ENCODE measurements at places on chromosomes 12 and 14.
A peak's percentile ranks its signal among the peaks of the same experiment; 100 is the strongest.

DNA sequence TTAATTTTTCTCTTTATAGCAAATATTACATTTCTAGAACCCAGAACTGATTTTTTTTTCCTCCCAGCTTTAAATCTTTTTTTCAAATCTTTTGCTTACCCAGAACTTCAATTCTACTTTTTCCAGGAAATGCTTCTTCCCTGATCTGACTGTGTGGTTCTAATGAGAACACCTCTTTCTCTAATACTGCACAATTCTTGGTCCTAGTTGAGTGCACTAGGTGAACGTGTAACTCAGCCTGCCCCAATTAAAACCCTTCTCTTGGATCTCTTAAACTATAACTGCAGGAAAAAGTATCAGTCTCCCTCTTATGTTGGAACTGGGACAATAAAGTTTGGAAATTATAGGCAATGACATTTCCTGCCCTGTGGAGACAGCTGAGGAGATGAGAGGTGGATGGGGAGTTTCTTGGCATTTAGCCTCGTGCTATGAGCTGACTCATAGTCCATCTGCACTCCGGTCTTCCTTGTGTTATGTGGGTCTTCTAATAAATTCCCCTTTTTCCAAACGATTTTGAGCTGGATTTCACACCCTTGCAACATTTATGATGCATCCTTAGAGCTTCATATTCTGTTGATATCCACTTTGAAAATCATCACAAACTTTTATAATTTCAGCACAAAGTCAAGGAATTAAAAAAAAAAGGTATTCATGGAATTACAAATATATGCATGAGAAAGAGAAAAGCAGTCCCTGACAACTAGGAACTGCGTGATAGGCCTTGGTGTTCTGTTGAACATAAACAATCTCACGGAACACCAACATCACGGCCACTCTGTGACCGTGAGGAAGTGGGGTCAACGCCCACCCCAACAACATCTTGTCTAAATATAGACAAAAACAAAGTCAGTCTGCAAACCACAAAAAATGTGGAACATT lies 52.4 kb downstream of the BRMS1L start:
- no peak for DNase-seq

GRCh38 chr14:58777541-58777979 lies 139.8 kb downstream of the DACT1 start:
- DNase-seq, result no peak

- no peak for DNase-seq
Observed at GRCh38 chr14:102728501-102728900, 48.7 kb upstream of the TRAF3 start.

GRCh38 chr14:23146351-23146910 lies 27.4 kb upstream of the CEBPE start:
- DNase-seq, result no peak

DNA sequence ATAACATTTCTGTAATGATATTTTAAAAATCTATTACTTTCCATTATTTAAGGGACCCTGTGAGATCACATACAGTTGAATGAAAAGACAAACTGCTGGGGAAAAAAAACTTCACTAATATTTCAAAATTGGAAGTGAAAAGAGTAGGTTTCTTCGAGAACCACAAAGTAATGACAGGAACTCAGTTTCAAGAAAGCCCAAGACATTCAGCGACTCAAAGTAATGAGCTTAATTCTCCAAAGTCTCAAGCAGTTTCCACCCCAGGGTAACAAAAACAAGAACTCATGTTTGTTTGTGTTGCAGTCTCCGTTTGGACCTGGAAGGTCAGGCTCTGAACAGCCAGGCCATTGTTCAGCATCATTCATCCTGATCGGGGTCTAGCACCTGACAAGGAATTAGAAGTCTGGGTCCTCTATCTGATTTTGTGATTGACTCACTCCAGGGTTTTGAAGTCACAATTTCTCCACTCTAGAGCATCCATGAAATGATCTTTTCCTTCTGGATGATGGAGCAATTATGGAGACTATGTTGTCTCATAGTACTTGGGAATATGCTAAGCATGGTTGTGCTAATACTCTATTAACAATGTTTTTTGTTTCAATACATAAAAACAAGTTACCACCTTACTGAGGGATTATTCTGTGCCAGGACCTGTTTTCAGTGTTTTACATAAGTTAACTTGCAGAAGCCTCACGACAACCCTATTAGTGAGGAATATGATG lies 126.9 kb downstream of the SLC25A21 start:
- no peak for DNase-seq

DNA sequence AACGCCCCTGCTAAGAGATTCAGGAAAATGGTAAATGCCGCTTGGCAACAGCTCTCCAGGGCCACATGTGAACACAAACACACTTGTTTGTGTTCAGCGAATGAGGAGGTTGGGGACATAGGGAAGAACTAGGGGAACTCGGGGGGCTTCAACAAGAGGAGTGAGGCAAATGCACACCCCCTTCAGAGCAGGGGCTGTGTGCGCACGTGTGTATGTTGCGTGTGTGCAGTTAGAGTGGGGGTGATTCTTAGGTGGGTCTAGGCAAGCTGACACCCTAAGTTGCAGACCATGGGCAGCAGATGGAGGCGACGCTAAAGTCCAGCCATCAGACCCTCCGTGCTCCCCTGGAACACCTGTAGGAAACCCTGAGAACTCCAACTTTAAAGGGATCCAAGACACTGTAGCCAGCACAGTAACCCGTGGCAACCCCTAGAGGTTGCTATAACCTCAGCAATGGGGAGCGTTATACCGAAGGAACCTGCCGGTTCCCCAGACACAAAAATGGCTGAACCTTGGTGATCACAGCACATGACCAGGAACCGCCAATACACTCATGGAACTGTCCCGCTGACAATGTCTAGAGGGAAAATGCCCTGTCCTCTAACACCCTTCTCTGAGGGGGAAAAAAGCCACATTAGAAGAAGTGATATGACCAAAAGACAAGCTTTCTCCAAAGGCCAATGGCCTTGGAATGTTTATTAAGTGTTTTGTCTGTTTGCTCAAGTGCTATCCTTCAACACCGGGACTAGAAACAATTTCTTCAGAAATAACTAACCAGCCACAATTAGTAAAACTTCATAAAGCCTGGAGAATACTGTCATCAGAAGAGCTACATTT lies 86.5 kb upstream of the CEP83 start:
- DNase-seq, result no peak

DNA sequence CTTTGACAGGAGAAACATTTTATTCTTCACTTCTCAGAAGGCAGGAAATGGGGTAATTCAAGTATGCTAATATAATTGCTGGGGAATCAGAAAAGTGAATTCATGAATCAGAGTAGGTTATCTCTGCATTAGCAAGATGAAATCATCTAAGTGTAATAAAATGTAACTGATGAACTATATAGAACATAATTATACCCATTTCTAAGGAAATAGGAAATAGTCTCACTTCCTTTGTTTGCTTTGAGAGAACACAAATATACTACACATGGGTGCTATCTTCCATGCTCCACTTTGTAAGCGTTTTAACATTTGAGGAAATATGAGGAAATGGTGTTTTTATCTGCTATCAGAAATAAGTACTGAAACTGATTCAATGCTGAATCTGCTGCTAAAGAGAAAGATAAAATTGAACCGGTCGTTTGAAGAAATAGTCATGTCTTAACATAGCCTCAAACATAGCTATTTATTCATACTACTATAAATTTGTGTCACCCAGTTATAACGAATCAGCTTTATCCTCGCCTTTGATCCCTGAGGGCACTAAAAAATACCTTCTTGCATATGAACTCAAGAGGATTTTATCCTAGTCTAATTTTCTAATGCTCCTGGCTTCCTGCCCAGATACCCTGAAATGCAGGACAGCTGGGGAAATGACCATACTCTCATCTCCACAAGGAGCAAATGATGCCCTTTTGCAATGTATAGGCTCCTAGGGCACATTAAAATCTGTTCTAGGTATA lies 696.0 kb downstream of the C12orf50 start:
- DNase-seq, result no peak

- DNase-seq, result peak; percentile 28
Observed at GRCh38 chr12:51323966-51324895, at the start of gene BIN2. Gene BIN2, minus strand, starts transcription at chr12:51324174. Its CDS starts 72 bp downstream, at chr12:51324102.

DNA sequence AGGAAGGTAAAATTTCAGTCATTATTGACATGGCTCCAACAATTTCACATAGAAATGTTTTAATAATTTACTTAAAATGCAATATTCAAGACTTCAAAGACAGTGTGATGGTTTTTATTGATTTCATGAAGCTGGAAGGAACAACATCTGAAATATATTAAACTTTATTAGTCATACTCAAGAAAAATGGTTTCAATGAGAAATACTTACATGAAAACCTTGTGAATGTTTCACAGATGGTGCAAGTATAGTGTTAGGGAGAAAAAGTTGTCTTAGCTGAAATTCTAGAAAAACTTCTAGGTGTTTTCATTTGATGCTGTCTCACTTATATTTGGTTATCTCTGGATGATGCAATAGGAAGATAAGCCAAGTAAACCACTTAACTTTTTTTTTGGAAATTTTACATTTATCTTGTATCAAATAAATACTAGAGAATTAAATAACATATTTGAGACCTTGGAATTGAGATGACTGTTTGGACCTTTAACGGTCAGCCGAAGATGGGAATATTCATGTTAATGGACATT lies 65.5 kb downstream of the PELI2 start:
- DNase-seq, result no peak

GRCh38 chr12:92432724-92433441 lies 269.9 kb upstream of the PLEKHG7 start:
- no peak for DNase-seq

DNA sequence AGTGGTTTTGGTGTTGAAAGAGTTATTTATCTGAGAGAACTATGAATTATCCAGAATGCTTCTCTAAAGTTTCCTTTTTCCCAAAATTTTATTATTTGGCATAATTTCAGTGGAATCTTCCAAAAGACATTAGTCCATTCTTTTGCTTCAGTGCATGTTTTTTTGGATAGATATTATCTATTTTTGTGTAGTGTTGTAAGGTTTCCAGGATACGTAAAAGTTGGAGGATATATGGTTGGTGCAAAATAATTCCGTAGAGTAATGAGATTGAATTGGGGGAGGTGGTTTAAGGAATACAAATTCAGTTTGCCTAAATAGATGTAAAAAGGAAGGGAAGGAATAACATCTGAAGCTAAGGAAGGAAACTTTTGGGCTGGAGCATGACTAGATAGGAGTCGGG lies 186.6 kb downstream of the RGS6 start:
- DNase-seq, result no peak

DNA sequence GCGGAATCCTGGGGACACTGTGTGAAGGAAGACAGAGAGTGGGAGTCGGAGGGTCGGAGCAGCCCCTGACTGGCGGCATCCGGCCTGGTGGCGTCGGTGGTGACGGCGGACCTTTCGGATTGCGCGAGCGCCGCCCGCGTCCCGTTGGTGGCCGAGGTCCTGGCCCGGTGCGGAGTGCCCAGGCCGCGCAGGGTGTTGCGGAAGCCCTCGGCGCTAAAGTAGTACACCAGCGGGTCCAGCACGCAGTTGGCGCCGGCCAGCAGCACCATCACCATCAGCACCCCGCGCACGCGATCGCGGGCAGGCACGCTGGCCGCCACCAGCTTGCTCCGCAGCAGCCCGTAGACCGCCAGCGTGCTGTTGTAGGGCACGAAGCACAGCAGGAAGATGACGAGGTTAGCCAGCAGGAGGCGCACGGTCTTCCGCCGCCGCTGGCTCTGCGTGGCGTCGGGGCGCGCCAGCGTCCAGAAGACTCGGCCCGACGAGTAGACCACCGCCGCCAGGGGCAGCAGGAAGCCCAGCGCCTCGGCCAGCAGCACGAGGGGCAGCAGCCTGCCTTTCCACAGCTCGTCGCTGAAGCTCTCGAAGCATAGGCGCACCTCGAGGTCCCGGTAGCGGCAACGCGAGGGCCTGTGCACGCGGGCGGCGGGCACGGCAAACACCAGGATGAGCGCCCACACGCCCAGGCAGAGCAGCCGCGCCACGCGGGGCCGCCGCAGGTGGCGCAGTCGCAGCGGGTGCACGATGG lies 13.1 kb upstream of the CHD4 start:
- no peak for DNase-seq

GRCh38 chr12:48109424-48109823 lies 3.5 kb upstream of the SENP1 start:
- no peak for DNase-seq

DNA sequence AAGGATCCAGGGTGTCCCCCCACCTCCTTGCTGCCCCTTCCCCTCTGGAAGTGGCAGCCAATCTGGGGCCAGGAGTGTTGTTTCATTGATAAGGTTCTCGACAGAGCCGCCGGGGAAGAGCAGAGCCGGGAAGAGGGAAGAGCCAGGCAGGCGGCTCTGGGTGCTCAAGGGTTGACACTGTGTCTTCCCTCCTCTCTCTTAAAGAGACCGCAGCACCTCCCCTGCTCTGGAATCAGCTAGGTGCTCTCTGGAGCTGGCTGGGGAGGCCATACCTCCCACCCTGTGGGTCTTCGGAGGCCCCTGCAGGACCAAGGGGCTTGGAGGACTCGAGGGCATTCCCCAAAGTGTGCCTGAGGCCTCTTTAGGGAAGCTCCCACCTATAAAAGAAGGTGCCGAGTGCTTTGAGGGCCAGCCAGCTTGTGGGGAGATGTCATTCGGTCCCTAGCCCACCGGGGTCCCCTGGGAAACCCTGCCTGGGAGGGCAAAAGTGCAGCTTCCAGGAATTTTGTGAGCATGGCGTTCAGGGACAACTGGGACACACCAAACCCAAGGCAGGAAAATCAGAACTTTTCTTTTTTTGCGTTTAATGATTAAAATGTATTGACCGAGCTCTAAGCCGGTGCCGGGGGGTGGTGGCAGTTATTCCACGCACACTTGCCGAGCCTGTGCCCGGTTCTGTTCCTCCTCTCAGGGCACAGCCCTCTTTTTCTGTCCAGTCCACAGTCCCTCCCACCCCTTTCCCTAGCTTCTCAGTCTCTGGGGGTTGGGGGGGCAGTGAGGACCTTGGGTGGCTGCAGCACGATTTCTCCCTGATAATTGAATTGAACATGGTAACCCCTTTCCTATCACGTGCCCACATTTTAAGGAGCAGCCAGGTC lies 3.0 kb downstream of the SETD1B start:
- no peak for DNase-seq

GRCh38 chr14:50173891-50174290 lies 57.5 kb downstream of the SOS2 start:
- no peak for DNase-seq

GRCh38 chr14:94795372-94795771 lies 25.5 kb upstream of the GSC start:
- no peak for DNase-seq

- DNase-seq, result no peak
Observed at GRCh38 chr12:1807087-1807860, 13.1 kb upstream of the LRTM2 start.

GRCh38 chr12:10354502-10354901 lies 35.3 kb downstream of the KLRK1 start:
- no peak for DNase-seq
